Activated CD4-positive, alpha-beta T cell treated with anti-CD3 and anti-CD28 coated beads, Interleukin-10, Interleukin-2, amounts not matched to agents 100 ng/mL and 50 ng/mL, durations not matched to agents 16 hours and 8 hours (primary cell): ENCODE measurements at places on chromosomes 2 and 18.

GRCh38 chr2:113979191-113980128 lies 89.6 kb downstream of the ACTR3 start:
- DNase-seq: peak; percentile 80

DNA sequence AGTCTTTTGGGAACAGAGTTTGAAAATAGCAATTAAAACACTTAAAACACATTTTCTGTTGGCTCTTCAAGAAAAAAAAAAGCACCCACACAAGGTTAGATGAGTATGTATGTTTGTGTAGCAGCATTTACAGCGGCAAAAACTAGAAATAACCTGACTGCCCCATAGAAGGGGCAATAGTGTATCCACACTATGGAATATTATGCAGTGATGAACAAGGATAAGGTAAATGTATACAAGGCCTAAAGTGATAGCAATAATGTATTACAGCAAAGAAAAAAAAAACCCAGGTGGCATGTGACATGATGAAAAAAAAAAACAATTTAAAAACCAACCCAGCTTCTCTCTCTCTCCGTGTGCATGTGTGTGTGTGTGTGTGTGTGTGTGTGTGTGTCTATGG lies 34.8 kb downstream of the POLR1A start:
- DNase-seq: no peak

DNA sequence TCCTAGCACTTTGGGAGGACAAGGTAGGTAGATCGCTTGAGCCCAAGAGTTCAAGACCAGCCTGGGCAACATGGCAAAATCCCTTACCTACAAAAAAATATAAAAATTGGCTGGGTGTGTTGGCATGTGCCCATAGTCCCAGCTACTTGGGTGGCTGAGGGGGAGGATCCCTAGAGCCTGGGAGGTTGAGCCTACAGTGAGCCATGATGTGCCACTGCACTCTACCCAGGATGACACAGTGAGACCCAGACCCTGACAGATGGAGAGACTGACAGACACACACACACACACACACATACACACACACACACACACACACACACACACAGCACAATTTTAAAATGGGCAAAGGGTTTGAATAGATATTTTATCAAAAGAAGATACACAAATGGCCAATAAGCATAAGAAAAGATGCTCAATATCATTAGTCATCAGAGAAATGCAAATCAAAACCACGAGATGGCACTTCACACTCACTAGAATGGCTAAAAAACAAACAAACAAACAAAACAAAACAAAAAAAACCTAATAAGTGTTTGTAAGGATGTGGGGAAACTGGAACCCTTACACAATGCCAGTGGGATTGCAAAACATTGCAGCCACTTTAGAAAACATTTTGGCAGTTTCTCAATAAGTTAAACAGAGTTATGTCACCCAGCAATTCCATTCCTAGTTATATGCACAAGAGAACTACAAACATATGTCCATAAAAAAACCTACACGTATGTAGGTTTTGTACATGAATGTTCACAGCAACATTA lies 42.3 kb downstream of the BAZ2B start:
- no peak for DNase-seq

DNA sequence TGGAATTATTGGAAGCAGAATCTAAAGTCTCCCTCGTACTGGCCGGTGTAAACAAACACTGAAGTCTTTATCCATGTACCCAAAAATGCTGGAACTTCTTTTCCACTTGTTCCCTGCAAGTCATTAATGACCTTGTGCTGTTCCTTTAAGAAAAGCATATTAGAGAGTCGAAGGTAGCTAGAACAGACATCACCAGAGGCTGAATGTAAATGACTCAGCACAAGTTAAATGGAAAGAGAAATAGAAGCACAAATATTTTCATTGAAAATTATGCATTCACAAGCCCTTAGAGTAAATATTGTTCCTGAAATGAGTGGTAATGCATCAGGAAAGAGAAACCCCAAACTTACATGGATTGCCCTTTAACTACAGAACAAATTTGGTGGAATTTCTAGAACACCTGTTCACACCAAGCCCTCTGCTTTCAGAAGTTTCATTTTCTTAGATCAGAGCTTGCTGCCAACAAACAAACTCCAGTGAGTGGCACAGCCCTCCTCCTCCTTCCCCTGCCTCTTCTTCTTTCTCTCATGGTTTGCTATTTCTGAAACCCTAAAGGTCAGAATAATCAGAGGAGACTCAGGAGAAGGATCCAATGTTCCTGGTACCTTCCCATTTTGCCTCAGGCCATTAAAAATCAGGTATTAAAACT lies 264.3 kb downstream of the TXNL1 start:
- DNase-seq: no peak

GRCh38 chr2:74364533-74365505 lies 15.3 kb downstream of the DCTN1 start:
- no peak for DNase-seq

- no peak for DNase-seq
Measured at GRCh38 chr18:45250479-45250878, 364.8 kb upstream of the SLC14A2 start.

- peak; percentile 2 for DNase-seq
Measured at GRCh38 chr18:52339891-52340371, at the start of gene DCC. Gene DCC (plus strand): TSS chr18:52340197. CDS start chr18:52340788, 591 bp downstream.

GRCh38 chr2:137525132-137525531 lies 439.1 kb upstream of the HNMT start:
- no peak for DNase-seq

- DNase-seq: peak; percentile 81
Measured at GRCh38 chr2:193895226-193895625, 1700.5 kb upstream of the TMEFF2 start.

DNA sequence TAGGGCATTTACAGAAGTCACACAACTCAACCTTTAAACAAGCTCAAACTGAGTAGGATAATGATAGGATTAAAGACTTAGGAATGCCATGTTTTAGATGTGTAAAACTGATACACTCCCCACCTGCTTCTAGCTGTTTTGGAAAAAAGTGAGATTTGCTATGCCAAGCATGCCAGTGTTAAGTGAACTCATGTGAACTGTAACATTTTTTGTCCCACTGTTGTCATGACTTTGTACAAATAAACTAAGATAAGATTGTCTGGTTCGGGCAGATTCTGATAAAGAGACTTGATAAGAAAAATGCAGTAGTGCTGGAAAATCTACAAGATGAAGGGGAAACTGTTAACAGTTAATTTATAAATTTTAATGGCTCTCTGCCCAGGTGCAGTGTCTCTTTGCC lies 66.5 kb downstream of the GLS start:
- no peak for DNase-seq

GRCh38 chr2:29831560-29831959 lies 89.8 kb downstream of the ALK start:
- DNase-seq: no peak

GRCh38 chr18:58785171-58785805 lies 79.4 kb upstream of the ZNF532 start:
- no peak for DNase-seq

GRCh38 chr2:2851316-2851715 lies 520.2 kb upstream of the MYT1L start:
- no peak for DNase-seq

DNA sequence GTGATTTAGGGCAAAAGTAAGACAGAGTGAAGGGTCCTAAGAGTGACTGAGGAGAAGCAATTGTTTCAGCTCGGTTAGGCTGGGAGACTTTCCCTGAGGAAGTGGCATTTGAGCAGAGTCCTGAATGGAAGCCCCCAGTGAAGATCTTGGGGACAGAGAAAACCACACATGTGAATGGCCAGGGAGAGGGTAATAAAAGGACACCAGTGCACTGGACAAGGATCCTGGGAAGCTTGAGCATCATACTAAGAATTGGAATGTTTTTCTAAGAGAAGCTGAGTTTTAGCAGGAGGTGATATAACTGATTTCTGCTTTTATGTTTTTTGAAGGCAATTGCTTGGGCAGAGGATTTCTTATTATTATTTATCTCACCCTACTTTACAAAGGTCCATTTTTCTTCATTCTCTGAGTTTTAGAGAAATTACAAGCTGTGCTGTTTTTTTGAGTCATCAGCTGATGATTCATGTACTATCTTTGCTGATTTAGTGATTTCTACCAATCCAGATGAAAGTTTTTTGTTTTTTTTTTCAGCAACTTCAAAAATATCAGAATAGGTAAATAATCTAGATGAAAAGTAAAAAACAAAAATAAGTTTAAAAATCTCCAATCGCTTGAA lies 43.5 kb downstream of the MFSD6 start:
- peak; percentile 7 for DNase-seq

GRCh38 chr2:70123051-70123828 lies 36.0 kb downstream of the PCBP1 start:
- no peak for DNase-seq

DNA sequence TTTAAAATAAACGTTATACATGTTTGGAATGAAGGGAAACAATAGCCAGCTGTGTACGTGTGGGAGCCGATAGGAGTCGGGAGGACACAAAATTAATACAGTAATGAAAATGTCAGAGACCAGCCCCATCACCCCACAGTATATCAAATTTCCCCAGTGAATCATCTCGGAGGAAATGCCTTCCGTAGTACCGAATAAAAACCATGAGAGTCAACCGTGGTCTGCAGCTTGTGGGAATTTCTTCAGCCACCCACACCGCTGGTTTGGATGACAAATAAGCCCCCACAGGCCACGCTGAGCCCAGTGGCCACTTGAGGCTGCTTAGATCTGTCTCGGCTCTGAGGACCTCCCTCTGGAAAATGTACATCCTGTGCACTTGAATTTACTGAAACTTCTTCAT lies 133.7 kb downstream of the COL6A3 start:
- no peak for DNase-seq

- DNase-seq: no peak
Measured at GRCh38 chr2:54504866-54505265, 48.7 kb downstream of the SPTBN1 start.

GRCh38 chr2:159880729-159881128 lies 82.7 kb upstream of the CD302 start:
- DNase-seq: no peak

DNA sequence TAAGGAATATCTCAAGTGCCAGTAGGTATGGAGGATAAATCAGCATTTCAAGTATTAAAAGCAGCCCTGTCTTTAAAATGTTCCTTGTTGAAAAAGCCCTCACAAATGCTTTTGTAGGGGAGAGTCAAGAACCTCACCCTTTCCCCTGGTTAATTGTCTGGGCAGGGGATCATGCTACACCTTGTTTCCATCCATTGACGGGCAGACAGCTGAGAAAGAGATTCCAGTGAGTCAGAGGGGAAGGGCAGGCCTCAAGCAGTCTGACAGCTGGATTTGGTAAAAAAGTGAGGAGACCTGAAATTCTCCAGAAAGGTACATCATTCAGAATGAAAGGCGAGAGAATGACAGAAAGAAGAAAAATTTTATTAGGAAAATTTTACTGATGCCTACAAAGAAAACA lies 203.2 kb upstream of the CYP26B1 start:
- no peak for DNase-seq

DNA sequence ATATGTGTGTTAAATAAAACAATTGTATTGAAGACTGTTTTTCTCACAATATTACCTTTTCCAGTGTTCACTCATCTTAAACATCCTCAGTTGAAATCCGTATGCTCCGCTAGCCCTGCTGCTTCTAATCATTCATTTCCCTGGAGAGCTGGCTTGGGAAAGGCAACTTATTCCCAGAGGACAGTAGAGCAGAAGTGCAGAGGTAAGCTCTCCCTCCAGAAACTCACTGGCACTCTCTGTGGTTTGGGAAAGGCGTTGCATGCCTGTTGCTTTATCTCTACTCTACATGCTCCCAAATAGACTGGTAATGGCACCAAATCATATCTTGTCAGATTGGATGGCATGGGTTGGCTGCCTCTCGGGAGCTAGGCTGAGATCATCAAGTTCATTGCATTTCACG lies 117.1 kb upstream of the BOD1L2 start:
- DNase-seq: no peak

DNA sequence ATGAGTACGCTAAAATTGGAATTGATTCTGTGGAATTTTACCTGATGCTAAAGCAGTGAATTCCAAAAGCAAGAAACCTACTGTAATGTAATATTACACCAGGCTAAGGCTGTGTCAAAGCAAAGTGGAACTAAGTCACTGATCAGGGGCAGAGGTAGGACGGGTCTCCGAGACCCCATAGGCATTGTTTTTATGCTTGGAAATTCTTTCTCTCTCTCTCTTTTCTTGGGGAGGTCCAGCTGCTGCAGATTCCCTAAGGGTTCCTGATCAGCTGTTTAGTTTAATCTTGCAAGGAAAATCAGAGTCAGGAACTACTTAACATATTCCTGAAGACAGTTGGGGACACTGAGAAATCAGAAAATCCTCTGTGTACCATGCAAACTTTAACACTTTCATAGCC lies 220.2 kb downstream of the SRBD1 start:
- no peak for DNase-seq

DNA sequence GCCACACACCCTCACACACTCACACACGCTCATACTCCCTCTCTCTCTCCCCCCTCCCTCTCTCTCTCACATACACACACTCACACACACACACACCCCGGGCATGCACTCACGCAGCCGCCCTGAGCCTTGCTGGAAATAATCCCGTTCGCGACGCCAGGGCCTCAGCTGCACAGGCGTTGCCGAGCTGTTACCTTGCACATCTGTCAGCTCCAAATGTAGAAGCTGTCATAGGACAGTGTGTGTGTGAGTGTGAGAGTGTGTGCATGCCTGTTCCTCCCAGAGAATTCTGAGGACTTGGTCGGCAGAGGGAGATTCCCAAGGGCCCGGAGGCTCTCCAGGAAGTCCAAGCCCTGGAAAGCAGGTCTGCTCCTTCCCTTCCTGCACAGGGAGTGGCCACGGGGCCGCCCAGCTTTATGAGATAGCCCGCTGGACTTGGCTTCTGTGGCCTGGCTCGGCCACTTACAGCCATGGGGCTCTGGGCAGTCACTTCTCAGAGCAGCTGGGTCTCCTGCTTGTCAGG lies 8.6 kb downstream of the SPR start:
- DNase-seq: no peak

DNA sequence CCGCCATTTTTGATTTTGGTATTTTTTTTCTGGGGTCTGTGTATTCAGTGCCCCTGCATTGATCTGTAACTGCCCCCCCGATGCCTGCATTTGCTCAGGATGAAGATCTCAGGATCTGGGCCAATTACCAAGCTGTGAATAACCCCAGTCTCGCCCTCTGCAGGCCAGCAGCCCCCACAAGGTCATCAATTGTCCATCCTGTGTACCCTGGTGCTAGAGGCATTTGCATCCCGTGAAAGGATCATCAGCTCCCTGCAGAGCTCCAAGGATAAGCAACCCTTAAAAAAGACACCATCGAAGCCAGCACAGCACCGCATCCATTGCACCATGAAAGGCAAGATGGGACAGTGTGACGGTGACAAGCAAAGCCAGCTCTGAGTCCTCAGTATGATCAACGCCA lies 154.1 kb upstream of the KLHL29 start:
- no peak for DNase-seq

GRCh38 chr2:209766613-209767012 lies 5.0 kb upstream of the UNC80 start:
- DNase-seq: no peak

DNA sequence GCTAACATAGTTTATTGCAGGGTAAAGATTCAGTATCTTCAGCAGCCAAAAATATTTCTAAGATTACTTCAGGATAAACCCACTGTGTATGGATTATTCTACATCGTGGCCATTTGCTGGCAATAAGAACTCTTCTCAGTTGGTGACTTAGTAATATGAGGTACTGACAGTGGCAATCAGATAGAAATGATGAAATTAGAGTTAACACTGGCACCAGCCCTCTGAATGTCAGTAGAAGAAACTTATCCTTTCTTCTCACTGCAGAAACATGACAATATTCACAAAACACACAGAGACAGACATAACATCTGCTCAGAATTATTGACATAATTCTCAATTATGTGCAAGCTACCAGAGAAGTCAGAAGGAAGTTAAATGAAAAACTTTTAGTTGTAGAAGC lies 246.3 kb upstream of the COL3A1 start:
- DNase-seq: no peak

GRCh38 chr2:219269362-219270054 lies 9.7 kb upstream of the DNAJB2 start:
- DNase-seq: no peak
